Breast epithelium (tissue), 4 donors: ENCODE measurements at places on chromosomes 4 and X.

- no peak for DNase-seq
Measured at GRCh38 chr4:37157476-37158167, 86.9 kb upstream of the NWD2 start.

DNA sequence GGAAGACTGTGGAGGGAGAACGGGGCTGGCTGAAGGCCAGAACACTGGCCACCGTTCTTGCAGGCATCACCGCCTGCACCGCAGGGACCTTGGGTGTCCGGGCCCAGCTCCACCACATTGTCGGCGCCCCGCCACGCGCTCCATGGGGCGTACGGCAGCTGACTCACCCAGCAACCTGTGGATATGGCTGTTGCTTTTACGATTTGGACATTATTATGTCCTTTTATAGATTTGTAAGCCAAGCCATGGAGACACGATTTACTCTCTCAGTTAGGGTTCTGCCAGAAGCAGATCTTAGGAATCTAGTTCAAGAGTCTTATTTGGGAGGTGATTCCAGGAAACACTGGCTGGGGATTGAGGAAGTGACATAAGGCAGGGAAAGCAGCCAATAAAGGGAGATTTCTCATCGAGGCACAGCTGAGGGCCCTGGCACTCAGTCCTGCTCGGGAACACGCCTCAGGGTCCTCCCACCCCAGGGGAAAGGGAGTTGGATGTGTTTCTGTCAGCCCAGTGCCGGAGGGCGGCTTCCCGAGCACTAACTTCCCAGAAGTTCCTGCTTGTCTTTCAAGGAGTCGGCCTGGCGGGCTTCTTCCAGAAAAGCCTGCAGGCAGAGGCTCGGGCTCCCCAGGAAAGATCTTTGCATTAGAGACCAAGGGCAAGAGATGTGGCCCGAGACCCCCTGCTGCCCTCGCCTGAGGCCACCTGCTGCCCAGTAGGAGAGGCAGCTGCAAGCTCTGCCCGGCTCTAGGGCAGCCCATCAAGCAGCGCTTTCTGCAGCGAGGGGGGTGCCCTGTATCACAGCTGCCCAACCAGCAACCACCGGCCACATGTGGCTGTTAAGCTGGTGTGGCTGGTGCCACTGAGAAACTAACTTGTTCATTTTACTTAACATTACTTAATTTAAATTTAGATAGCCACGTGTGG lies 52.9 kb downstream of the CRMP1 start:
- DNase-seq: no peak

DNA sequence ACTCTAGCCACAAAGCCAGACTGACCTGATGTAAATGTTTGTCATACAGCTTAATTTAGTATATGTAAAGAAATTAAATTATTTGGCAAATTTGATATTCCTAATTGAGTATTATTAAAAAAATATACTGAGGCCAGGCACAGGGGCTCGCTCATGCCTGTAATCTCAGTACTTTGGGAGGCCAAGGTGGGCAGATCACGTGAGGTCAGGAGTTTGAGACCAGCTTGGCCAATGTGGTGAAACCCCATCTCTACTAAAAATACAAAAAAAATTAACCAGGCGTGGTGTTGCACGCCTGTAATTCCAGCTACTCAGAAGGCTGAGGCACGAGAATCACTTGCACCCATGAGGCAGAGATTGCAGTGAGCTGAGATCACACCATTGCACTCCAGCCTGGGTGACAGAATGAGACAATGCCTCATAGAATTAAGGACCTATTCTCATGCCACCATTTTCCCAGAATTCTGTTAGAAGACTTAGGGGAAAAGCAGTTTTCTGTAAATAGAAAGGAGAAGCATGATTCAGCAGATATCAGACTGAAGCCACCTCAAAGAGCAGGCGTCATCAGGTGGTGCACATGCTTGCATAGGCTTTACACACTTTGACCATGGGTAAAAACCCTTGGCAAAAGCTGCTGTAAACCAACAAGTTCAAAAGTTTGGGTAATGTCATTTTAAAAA lies 6.1 kb downstream of the UBQLN2 start:
- DNase-seq: no peak

- no peak for DNase-seq
Measured at GRCh38 chr4:138241281-138242075, 671 bp downstream of the SLC7A11 start.

DNA sequence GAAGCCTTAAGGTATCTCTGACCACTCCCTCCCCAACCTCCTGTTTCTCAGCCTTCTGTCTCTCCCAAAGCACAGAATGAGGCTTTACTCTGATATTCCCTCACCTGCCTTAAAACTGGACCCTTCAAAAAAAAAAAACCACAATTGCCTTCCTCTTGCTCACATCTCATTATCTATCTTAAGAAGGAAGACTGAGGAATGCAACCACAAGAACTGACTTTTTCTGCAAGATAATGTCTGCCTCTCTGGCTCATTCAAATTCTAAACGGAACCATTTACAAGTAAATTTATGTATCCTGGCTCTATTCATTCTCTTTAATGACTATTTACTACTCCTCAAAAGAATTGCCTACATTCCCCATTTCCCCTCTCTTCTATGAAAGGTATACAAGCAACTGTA lies 545.5 kb upstream of the HTR2C start:
- no peak for DNase-seq

- no peak for DNase-seq
Measured at GRCh38 chr4:125736057-125736456, 421.3 kb downstream of the FAT4 start.

- no peak for DNase-seq
Measured at GRCh38 chrX:20181598-20182329, 40.1 kb upstream of the EIF1AX start.

GRCh38 chr4:63757929-63758328 lies 651.3 kb downstream of the TECRL start:
- DNase-seq: no peak

GRCh38 chr4:2714061-2714770 lies 41.9 kb downstream of the TNIP2 start:
- DNase-seq: peak; percentile 52

DNA sequence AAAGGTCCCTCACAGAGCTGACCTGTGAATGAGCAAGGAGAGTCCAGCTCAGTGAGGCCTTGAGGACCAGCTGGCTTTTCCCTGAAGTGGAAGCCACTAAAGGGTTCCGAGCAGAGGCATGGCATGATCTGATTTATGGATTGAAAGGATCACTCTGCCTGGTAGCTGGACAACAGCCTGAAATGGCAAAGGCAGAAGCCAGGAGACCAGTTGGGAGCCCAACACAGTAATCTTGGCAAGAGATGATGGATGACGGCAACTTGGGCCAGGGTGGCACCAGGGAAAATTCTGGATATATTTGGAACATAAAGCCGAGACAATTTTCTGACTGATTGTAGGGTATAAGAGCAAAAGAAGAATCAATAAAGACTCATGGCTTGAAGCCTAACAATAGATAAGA lies 69.3 kb upstream of the STIM2 start:
- DNase-seq: no peak

DNA sequence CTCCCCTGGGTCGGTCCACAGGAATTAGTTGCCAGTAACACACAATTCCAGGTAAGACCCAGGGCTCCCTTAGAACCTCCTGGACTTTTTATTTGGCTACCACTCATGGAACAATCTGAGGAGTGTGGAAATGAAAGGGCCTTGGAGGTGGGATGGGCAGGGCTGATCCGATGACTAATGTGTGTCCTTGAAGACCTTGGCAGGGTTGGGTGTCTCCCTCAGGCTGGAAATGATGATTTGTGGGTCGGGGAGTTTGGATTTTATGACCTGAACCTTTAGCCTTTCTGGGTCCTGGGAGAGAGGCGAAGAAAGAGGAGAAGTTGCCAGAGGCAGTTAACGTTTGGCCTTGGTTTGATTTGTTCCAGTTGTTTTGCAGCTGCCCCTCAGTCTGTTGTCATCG lies 425.0 kb downstream of the MID1IP1 start:
- no peak for DNase-seq

- DNase-seq: no peak
Measured at GRCh38 chr4:69708211-69708610, 52.2 kb downstream of the SULT1B1 start.

DNA sequence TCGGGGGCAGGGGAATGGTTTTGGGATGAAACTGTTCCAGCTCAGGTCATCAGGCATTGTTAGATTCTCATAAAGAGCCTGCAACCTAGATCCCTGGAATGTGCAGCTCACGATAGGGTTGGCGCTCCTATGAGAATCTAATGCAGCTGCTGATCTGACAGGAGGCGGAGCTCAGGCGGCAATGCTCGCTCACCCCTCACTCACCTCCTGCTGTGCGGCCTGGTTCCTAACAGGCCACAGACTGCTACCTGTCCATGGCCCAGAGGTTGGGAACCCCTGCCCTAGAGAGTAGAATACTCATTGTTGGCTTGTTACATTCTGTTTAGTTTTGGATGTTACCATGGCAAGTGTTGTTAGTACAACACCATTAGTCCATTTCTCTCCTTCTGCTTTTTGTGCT lies 40.8 kb upstream of the STX18 start:
- DNase-seq: no peak

DNA sequence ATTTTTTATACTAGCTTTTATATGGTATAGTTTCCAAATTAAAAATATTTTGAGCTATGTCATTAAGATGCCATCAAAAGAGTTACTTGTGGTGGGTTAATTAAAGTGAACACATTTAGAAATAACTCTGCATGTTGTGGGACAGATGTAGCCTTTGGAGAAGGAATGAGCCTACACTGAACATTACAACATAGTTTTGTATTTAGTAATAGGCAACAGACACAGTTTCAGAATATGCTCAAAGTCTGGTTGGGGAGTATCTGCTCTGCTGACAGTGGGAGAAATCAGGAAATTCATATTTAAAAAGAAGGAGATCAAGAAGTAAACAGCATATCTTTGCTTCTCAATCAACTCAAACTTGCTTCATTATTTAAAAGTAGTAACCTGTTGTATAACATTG lies 23.7 kb downstream of the EMCN start:
- no peak for DNase-seq

GRCh38 chr4:89837385-89837992 lies 528 bp upstream of the SNCA start:
- DNase-seq: no peak

GRCh38 chrX:32673193-32673592 lies 538.2 kb downstream of the DMD start:
- no peak for DNase-seq

DNA sequence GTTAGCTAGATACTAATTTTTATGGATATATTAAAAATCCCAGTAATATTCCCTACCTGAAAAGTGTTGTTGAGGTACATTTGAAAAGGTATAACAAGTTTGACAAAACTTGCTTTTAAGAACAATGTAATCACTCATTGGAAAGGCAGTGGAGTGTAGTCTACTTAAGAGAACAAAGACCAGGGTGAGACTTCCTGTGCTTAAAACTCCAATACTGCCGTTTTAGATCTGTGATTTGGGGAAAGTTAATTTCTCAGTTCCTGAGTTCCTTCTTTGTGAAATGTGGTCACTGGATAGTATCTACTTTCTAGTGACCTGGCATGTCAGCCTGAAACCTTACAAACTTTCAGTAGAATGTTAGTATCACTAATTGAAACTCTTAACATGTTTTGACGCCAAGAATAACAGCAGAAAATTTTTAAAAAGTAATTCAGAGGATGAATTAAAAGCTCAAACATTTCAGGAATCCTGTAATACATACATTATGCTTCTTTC lies 56.8 kb downstream of the PCDH7 start:
- no peak for DNase-seq

- DNase-seq: no peak
Measured at GRCh38 chr4:80184825-80185756, 12.2 kb upstream of the PRDM8 start.

DNA sequence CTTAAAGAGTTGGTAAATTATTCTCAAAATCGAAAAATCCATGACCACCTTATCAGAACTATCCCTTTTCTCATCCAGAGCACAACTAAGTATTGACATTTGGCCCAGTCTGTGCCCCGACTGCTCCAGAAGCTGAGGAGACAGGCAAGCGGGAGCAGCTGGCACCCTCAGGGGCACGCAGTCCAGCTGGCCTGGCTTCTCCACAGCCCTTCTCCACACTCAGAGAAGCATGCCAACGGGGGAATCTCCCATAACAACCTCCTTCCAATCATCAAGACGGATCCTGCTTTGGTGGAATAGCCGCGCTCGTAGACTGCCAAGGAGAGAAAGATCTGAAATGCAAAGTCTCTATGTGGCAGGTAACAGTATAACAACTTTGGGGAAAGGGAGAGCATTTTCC lies 85.4 kb downstream of the AFAP1 start:
- no peak for DNase-seq

GRCh38 chr4:87657525-87657924 lies 7.4 kb downstream of the DMP1 start:
- no peak for DNase-seq

- DNase-seq: no peak
Measured at GRCh38 chrX:97747346-97747745, 863.6 kb downstream of the RPA4 start.
